ENCODE measurements at places on chromosomes 6 and 20.

DNA sequence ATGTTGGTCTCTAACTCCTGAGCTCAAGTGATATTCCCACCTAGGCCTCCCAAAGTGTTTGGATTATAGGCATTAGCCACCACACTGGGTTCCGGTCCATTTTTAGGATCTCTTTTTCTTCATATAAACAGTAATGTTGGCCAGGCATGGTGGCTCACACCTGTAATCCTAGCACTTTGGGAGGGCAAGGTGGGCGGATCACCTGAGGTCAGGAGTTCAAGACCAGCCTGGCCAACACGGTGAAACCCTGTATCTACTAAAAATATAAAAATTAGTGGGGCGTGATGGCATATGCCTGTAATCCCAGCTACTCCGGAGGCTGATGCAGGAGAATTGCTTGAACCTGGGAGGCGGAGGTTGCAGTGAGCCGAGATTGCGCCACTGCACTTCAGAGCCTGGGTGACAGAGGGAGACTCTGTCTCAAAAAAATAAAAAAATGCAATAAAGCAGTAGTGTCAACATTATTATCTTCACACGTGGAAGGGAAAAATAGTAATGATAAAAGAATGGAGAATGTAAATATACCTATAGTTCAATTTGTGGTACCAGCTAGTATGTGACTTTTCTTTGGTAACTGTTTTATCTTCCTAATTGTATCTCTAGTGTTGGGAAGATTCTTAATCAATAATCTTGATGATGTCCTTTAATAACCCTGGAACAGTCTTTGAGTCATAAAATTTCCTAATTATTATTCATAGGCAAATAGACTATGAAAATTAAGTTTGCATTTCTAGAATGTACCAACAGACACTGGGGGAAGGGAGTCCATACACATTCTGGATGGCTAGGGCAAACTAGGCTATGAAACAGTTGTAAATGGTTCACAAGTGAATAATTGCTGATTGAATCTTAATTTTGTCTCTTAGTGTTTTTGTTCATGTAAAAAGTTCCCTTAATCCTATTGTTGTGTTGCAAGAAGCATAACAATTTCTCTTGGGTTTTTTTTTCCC is 3.6 kb downstream of the PARD6B start:
- no peak for DNase-seq

- DNase-seq, result no peak
Observed at GRCh38 chr6:67094431-67094946, 1387.5 kb upstream of the EYS start.

DNA sequence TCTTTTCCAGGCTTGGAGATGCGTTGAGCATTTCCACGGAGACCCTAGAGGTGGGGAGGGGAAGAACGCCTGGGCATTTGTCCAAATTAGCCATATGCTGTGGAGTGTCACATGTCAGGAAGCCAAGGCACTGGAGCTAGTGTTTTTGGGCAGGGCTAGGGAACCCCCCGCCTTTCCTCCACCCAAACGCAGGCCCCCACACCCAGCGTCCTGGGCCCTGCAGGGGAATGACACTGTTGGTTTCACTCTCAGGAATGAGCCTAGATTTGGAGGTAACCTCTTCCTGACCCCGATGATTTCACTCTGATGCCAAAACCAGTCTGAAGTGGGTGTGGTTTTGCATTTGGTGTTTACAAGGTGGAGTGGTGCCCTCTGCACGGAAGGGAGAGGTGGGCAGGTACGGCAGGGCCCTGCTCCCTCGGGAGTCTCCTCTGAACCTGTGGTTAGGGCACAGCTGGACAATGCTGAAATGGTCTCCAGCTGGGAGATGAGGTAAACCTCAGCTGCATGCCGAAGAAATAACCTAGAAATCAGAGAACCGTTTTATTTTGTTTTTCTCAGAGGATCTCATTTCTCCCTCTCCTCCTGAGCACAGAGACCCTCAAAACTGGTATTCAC is 29.5 kb downstream of the MTHFD1L start:
- DNase-seq, result no peak

GRCh38 chr6:97963193-97963592 is 680.2 kb upstream of the MMS22L start:
- no peak for DNase-seq

GRCh38 chr6:53628354-53629119 is 37.0 kb downstream of the KLHL31 start:
- DNase-seq, result no peak

- no peak for DNase-seq
Observed at GRCh38 chr6:129485746-129486145, 224.2 kb downstream of the ARHGAP18 start.

GRCh38 chr20:3277686-3278465 is 38.9 kb upstream of the SLC4A11 start:
- DNase-seq, result no peak

GRCh38 chr6:31125586-31126363 is 5.5 kb upstream of the CDSN start:
- DNase-seq, result no peak

- no peak for DNase-seq
Observed at GRCh38 chr20:4774207-4774606, 52.5 kb downstream of the PRND start.

DNA sequence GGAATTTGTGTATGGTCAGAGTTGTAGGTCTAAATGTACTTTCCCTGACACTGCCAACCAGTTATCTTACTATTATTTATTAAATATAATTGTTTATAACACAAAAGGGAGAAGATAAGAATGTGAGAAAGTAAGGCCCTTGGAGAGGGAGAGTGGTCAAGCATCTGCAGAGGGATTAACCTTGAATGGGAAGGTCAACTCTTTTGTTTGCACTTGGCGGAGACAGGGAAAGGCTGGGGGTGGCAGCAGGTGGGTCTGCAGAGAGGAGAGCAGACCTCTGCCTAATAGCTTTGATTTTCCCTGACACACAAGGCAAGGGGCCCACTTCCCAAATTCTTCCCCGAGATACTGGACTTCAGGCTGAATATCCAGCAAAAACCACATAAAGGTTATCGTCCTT is 4.2 kb downstream of the LRP11 start:
- no peak for DNase-seq

DNA sequence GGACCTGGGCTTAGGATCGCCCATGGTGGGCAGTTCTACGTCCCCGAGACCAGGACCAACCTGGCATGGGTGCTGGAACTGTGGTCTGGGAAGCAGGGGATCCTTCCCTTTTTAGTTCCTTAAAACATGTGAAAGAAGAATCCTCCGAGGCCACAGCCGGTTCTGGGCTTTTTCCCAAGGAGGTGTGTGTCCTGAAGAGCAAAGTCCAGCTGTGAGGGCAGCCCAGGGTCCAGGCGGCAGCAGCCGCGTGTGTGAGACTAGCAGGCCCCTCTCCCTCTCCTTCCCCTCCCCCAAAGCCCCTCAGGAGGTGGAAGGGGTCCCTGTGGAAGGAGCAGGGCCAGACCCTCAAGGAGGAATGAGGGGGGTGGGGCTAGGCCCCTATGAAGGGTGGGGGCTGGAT is 35.1 kb upstream of the PCMTD2 start:
- no peak for DNase-seq

DNA sequence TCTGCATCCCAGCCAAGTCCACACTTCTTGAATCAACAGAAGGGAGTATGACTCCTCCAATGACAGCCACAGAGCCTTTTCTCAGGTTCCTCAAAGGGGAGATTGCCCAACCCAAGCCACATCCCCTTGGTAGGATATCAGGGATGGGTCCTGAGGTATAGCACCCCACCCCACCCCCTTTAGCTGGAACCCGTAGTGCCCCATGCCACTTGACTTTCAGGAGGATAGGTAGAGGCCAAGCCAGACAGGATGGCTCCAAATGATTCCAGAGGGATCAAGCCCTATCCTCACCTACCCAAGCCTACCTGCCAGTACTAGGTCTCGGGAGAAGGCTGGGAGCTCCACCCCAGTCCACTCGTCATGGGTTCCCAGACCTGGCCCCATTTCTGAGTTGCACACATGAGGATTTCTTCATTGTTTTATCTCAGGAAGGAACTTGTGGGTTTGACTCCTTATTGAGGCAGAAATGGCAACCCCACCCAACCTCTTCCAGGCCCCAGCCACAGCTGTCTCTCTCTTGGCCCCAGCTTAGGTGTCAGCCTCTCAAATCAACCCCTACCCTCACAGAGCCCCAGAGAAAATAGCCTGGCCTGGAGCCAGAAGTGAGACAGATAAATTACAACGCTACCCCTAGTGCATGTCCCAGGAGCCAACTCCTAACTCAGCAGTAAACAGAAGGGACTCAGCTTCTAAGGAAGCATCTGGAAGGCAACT is 3.6 kb downstream of the CCND3 start:
- peak; percentile 93 for DNase-seq

DNA sequence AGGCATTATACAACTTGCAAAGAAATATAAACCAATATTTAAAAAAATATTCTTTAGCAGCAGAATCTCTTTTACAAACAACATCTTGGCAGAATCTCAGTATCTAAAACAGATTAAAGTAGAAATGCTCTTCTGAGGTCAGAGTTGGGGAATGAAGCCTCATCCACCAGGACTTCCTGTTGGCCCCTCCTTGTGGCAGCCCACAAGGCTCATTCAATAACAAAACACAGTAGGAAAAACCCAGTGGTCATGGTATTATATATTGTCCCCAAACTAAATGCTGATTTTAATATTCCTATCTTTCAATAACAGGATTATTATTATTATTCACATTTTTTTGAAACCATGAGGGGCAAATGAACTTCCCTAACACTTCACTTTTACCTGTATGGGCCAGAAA is 368.6 kb downstream of the BTBD9 start:
- DNase-seq, result no peak

- peak; percentile 23 for DNase-seq
Observed at GRCh38 chr6:161353208-161353613, 79.3 kb upstream of the AGPAT4 start.

- DNase-seq, result no peak
Observed at GRCh38 chr20:35870541-35871258, 83.6 kb downstream of the SCAND1 start.

GRCh38 chr6:166998256-166999144 is 697 bp upstream of the CEP43 start:
- no peak for DNase-seq

DNA sequence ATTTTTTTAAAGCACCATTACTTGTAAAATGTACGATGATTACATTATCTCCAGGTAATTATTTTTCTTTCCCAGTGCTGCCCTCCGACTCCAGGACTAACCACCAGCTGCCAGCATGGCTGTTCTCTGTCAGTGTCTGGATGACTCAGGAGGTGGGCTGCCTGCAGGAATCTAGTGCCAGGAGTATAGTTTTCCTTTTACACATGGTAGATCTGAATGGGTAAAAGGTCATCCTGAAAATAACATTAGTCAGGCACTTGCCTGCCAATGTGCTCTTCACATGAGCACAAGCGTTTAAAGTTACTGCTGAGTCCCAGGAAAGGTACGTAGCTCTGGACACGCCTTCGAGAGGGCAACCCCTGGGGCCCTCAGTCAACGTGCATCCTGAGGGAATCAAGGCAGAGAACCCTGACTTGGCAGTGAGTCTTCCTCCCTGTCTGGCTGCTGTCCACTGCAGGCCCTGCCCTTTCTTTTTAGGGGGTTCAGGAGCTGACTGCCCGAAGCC is 2.4 kb downstream of the DYNLT1 start:
- no peak for DNase-seq

- DNase-seq, result no peak
Observed at GRCh38 chr20:41119614-41120561, 17.5 kb upstream of the PLCG1 start.

GRCh38 chr6:132087391-132087790 is 136.2 kb upstream of the CCN2 start:
- DNase-seq, result no peak

DNA sequence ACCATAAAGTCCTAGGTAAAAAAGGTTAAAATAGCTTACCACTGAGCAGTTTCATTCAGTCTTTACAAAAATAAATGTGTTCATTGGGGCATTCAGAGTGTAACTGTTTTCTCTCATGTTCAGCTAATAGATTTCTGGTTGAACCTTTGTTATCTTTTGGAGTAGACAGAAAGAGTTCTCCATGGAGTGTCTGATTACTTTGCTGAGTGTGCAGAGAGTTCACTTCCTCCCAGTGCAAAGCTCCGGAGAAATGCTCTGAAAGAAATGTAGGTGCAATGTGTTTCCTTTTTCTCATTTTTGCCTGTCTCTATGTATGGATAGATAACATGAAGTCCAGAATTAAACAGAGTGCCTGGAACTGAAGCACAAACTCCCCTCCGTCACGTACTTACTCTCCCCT is 52.6 kb downstream of the JAG1 start:
- DNase-seq, result no peak

Measured in KBM-7 (cell line).